ENCODE measurements at places on chromosomes 6 and 20. TPM values are rescaled to one million over a fixed set of nuclear protein-coding genes. Genes with fewer than 3 reads are reported as not detected.

GRCh38 chr6:35611240-35611639 lies 77.5 kb downstream of the FKBP5 start:
- no peaks in the 10 kb centered on the region for H3K4me1 ChIP-seq
- H3K36me3 ChIP-seq, result no peaks in the 10 kb centered on the region
- no peak for DNase-seq

- no peak overlapping the region for H3K27ac ChIP-seq
- no peak for DNase-seq
- H3K36me3 ChIP-seq, result no peaks in the 10 kb centered on the region
- peaks cover 29% of the 10 kb centered on the region for H3K4me1 ChIP-seq
These were observed 2.8 kb upstream of the VSX1 start for GRCh38 chr20:25084626-25085187.

GRCh38 chr6:147942363-147942762 lies 400.3 kb upstream of the SASH1 start:
- H3K36me3 ChIP-seq, result no peaks in the 10 kb centered on the region
- peak; percentile 26 for DNase-seq
- no peak overlapping the region for H3K27ac ChIP-seq
- no peaks in the 10 kb centered on the region for H3K27me3 ChIP-seq

- no peaks in the 10 kb centered on the region for H3K36me3 ChIP-seq
- no peak for DNase-seq
- H3K4me3 ChIP-seq, result no peak overlapping the region
- no peaks in the 10 kb centered on the region for H3K27me3 ChIP-seq
- H3K4me1 ChIP-seq, result peaks cover 28% of the 10 kb centered on the region
- H3K27ac ChIP-seq, result no peak overlapping the region
These were observed 120.0 kb downstream of the CEBPB start for GRCh38 chr20:50310673-50311051.

The CCN6 gene
- not detected for total RNA-seq

DNA sequence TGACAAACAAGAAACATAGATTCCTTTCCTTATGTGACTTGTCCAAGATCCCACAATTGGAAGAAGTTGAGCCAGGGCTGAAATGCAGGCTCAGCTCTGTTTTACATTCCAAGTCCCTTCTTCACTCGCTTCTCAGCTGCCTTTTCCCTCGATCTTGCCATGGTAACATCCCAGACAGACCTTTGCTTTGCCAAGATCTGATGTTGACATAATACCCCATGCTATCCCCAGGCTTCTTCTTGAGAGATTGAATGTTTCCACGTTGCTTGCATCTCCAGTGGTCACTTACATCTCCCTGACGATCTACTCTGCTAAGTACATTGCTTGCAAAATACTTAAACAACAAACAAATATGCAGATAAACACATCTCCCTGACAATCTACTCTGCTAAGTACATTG lies 63.5 kb downstream of the TBXT start:
- H3K4me1 ChIP-seq, result no peaks in the 10 kb centered on the region
- H3K36me3 ChIP-seq, result no peaks in the 10 kb centered on the region
- H3K27ac ChIP-seq, result no peak overlapping the region
- H3K27me3 ChIP-seq, result no peaks in the 10 kb centered on the region

DNA sequence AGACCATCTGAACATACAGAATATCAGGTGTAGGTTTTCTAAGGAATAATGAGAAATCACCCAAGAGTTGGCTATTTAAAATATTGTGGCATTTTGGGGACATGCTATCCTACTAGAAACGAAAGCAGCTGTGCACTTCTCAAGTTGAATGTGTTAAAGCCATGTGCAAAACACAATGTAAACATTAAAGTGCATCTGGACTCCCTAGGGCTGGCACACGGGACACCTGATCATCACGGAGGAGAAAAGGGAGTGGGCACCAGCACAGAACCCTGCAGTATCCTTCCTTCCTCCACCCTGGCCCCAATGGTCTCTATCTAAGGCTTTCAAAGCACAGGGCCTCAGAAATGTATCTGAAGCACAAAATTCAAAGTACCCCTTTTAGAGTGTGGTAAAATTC lies 94.3 kb downstream of the INSM1 start:
- H3K4me1 ChIP-seq, result peaks cover 16% of the 10 kb centered on the region
- H3K4me3 ChIP-seq, result no peak overlapping the region

The CYP24A1 gene
- 0.69 TPM for total RNA-seq

- no peak for DNase-seq
- H3K27me3 ChIP-seq, result peaks cover 4% of the 10 kb centered on the region
- no peak overlapping the region for H3K27ac ChIP-seq
- no peaks in the 10 kb centered on the region for H3K36me3 ChIP-seq
- peaks cover 18% of the 10 kb centered on the region for H3K4me1 ChIP-seq
These were observed 22.2 kb downstream of the ZBP1 start for GRCh38 chr20:57598060-57598459.

DNA sequence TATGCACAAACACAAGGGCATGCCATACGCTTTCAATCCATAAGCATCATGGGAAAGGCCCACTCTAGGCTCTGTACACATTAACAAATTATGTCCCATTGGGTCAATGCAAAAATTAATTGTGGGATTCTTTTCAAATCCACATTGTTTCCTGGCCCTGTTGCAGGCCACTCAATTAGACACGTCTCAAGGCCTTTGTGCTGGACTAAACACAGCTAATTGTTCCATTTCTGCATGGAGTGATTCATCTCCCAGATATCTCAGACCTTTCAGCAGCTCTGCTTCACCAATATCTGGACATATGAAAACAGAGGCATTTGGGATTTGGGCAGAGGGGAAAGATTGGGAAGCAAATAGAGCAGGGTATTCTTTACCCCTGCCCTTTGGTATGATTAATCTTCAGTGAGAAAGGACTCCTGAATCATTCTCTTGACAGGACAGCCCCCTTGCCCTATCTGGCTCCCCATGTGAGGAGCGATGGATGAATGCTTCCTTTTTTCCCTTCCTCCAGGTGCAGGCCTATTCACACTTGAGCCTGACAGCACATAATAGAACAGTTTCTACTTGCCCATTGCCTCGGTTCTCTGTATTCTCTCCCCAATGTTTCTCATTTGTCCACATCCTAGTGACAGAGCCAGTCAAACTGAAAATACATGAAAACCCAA lies 547.6 kb downstream of the HAO1 start:
- H3K4me3 ChIP-seq, result no peak overlapping the region
- no peaks in the 10 kb centered on the region for H3K36me3 ChIP-seq
- peak; percentile 30 for DNase-seq

The CALHM4 gene
- 0.22 TPM for total RNA-seq

GRCh38 chr6:159267165-159267564 lies 98.0 kb downstream of the FNDC1 start:
- DNase-seq, result peak; percentile 38
- H3K27me3 ChIP-seq, result no peaks in the 10 kb centered on the region
- no peaks in the 10 kb centered on the region for H3K4me1 ChIP-seq

DNA sequence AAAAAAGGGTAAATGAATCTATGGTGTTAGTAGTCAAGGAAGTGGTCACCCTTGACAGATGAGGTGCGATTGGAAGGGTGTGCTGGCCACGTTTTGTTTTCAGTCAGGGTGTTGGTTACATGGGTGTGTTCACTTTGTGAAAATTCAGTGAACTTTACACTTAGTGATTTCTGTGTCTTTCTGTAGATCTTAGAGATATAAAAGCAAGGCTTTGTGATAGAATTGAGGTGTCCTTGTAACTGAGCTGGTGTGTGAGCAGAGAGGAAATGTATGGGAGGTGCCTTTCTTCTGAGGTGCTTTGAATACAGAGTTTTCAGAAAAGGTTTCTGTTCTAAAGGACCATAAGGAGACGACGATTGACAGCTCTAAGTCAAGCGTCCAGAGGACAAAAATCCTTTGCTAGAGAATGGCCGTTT lies 90.5 kb downstream of the SAMD3 start:
- no peak for DNase-seq
- no peaks in the 10 kb centered on the region for H3K27me3 ChIP-seq
- no peak overlapping the region for H3K4me3 ChIP-seq

The ME1 gene
- total RNA-seq, result 23.8 TPM

GRCh38 chr20:63134201-63134612 lies 81.7 kb downstream of the YTHDF1 start:
- H3K4me3 ChIP-seq, result no peak overlapping the region
- no peak for DNase-seq
- no peaks in the 10 kb centered on the region for H3K36me3 ChIP-seq
- no peak overlapping the region for H3K27ac ChIP-seq
- peaks cover 7% of the 10 kb centered on the region for H3K27me3 ChIP-seq

The IMPG1 gene
- 0.11 TPM for total RNA-seq

DNA sequence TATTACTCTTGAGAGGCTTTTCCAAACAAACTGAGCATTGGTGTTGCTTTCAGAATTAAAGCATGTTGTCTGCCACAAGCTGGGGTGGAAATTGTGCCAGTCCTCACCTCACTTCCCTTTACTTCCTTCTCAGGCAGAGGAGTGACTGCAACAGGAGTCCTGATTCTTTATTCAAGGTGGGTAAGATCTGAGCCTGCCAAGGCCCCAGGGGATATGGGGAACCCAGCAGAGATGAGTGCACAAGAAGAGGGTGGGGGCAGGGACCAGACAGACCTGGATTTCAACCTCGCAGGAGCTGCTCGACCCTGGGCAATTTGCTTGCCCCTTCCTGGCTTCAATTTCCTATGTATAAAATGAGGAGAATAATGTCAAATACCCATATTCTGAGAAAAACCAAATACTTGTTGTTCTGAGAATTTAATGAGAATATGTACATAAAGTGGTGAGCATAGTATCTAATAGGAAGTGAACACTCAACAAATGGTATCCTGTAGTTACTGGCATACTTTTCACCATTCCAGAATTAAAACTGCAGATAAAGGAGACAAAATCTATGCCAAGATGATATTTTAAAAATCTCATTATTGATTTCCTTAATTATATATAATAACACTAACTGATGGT lies 17.8 kb downstream of the MAN1A1 start:
- no peaks in the 10 kb centered on the region for H3K4me1 ChIP-seq
- DNase-seq, result no peak
- no peaks in the 10 kb centered on the region for H3K36me3 ChIP-seq
- H3K27ac ChIP-seq, result no peak overlapping the region

GRCh38 chr6:133062077-133062476 lies 179.1 kb upstream of the EYA4 start:
- no peak overlapping the region for H3K4me3 ChIP-seq
- no peak overlapping the region for H3K27ac ChIP-seq
- no peaks in the 10 kb centered on the region for H3K27me3 ChIP-seq
- peaks cover 3% of the 10 kb centered on the region for H3K4me1 ChIP-seq
- peak; percentile 33 for DNase-seq

DNA sequence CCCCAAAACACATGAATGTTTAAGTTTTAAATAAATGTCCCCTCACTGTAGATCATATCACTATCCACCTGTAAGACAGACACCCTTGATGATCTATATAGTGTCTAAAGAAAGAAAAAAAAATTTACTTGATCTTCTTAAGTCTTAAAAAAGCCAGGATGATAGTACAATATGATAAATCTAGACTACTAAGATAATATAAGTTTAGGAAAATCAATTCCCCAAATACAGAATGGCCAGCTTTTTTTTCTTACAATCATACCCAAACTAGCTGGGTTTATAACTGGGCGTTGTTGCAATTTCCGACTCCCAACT lies 14.4 kb downstream of the ZNF217 start:
- no peak overlapping the region for H3K4me3 ChIP-seq
- no peaks in the 10 kb centered on the region for H3K4me1 ChIP-seq
- H3K36me3 ChIP-seq, result peaks cover 32% of the 10 kb centered on the region
- no peaks in the 10 kb centered on the region for H3K27me3 ChIP-seq
- no peak for DNase-seq

GRCh38 chr20:6828794-6829423 lies 61.4 kb downstream of the BMP2 start:
- H3K4me1 ChIP-seq, result no peaks in the 10 kb centered on the region
- DNase-seq, result peak; percentile 73
- no peak overlapping the region for H3K4me3 ChIP-seq
- H3K27ac ChIP-seq, result no peak overlapping the region
- H3K36me3 ChIP-seq, result no peaks in the 10 kb centered on the region

- H3K27me3 ChIP-seq, result no peaks in the 10 kb centered on the region
- no peaks in the 10 kb centered on the region for H3K36me3 ChIP-seq
- no peak overlapping the region for H3K27ac ChIP-seq
- no peak overlapping the region for H3K4me3 ChIP-seq
- peaks cover 3% of the 10 kb centered on the region for H3K4me1 ChIP-seq
- DNase-seq, result peak; percentile 72
These were observed 477.7 kb downstream of the TFAP2A start for GRCh38 chr6:9937031-9937763.

DNA sequence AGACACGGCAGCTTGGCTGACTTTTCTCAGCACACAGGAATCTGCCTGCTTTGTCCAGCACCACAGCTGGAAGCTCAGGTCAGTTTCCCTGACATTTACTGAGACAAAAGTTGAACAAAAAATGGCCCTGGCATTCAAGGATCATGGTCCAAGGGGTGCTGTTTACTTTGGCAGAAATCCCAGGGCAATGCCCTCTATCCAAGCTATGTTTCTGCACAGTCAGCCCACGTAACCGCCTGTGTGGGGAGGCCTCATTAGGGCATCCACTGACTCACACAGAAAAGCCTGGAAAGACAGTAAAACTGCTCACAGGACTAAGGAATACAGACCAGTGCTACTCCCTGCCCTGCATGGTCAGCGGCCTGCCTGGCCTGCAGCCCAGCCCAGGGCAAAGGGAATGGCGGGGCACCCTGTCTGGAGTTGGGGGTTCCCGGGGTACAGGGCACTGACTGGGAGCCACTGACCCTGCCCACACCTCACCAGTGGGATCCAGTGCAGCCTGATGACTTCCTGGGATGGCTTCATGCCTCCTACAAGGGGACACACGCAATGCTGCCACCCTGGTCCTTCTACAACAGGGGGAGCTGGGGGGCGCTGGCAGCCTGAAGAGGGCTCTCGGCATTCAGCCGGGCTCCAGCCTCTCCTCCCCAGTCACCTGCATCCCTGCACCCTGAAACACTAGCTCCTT lies 77.1 kb downstream of the NINL start:
- H3K4me1 ChIP-seq, result no peaks in the 10 kb centered on the region
- DNase-seq, result no peak
- peaks cover 68% of the 10 kb centered on the region for H3K36me3 ChIP-seq
- no peak overlapping the region for H3K4me3 ChIP-seq

The EYA4 gene
- 2.3 TPM for total RNA-seq

DNA sequence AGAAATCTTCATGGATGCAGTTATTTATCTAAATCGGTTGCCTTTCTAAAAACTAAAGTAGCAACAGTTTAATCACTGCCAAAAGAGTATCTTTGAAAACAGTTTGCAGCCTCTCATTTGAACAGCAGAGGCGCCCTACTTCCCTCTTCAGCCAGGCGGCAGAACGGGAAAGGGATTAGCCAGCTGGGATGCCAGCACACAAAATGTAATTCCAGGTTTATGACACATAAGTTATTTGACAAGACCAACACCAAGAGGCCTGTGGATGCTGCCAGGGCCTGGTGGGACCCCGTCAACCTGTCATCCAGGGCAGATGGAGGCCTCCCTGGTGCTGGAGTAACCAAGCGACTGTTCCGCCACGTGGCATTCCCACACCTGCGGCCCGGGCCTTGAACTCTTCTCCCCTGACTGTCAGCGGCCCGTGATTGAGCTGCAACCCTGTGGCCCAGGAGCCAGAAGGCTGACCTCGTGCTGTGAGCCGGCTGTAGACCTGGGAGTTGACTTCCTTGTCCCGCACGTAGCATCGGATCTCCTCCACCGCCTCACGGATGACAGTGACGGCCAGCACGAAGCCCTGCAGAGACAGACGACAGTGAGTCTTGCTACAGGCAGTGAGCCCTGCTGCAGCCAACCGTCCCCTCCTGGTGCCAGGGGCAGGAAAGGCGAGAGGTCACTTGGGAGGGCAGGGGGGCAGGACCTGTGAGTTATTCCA lies 55.5 kb downstream of the ATP9A start:
- peaks cover 9% of the 10 kb centered on the region for H3K4me1 ChIP-seq
- H3K27me3 ChIP-seq, result no peaks in the 10 kb centered on the region
- no peak overlapping the region for H3K4me3 ChIP-seq
- H3K36me3 ChIP-seq, result peaks cover 20% of the 10 kb centered on the region
- DNase-seq, result peak; percentile 57
